Hematopoietic multipotent progenitor cell treated with erythropoietin and hydrocortisone succinate and interleukin-3 and kit ligand, for 4 days (in vitro differentiated cells): ENCODE measurements at places on chromosomes 2 and 18.

DNA sequence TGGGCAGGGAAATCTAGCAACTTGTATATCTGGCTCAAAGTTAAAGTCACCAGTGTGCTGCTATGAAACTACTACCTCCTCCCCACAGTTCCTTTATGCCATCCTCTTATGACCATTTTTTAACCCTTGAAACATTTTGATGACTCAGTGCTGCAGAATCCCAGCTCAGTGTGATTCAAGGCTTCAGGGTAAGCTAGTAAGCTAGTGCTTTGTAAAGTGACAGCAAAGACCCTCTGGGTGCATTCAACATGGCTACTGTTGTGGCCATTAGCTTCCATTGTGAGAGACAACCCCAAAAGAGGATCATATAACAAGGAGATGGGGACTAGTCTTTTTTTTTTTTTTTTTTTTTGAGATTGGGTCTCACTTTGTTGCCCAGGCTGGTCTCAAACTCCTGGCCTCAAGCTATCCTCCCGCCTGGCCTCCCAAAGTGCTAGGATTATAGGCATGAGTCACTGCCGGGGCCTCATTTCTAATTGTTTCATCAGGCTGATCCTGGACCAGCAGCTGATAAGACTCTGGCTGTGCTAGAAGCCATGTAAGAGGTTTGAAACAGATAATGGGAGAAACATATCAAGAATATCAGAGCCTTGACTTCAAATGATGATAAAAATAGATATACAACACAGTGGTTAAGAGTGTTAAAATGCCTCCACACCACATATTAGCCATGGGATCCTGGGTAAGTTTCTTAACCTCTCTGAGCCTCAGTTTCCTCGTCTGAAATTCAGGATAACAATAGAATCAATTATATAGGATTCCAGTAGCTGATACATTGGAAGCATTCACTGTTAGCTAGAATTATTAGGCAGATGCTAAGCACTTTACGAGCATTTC, 65.7 kb upstream of the RTN4 start:
- DNase-seq, result peak; percentile 66

DNA sequence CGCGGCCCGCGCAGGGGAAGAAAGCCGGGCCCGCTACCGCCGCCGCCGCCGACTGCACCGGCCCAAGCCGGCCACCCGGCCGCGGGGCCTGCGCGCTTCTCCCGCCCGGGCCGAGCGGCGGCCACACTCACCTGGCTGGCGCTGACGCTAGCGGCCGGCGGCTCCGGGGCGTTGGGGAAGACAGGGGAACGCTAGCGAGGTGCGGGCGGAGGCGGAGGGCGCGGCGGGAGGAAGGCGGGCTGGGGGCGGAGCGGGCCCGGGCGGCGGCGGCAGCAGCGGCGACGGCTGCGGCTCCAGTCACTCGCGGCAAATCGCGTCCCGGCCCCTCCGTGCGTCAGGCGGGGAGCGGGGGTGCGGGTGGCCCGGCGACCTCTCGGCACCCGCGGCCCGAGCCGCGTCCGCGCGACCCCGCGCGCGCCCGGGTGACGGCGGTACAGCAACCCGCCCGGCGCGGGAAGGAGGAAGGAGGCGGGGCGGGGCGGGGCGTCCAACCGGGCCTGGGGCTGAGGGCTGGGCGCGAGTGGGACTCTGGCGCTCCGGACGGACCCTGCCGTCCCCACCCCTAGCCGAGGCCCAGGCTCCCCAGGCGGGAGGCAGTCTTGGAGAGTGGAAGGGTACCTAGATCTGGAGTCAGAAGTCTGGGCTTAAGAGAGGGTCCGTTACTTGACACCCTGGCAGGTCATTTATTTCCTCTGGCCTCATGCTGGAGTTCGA, at the start of gene SESTD1:
TSS of gene SESTD1 (minus strand) at position 465 of the 714 bp plus-strand sequence. CDS start 72,991 bp downstream, outside the sequence.
- DNase-seq, result peak; percentile 79

- DNase-seq, result peak; percentile 82
These were observed 25.1 kb upstream of the ARHGAP25 start for GRCh38 chr2:68709421-68709911.

DNA sequence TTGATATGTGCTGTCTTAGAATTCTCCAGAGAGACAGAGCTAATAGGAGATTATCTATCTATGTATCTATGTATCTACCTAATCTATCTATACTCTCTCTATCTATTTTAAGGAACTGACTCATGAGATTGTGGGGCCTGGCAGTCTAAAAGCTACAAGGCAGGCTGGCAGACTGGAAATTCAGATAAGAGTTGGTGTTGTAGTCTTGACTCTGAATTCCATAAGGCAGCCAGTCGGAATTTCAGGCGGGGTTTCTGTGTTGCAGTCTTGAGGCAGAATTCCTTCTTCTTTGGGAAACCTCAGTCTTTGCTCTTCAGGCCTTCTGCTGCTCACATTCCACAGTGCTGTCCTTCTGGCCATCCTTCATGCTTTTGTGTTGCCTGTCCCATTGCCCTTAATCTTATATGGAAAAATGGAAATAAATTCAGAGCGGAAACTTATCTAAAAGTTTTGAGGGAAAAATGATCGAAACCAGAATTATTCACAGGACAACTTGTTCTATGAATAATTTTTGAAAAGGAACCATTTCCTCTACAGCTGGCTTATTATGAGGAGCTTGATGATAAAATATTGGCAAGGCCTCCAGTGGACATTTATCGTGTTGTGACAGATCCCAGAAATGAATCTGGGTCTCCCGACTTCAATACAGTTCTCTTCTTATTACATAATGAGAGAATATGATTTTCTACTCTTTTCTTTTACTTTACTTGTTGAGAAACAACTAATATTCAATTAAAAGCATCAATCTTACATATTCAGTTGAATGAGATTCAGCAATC, 10.8 kb downstream of the IL1RL1 start:
- peak; percentile 55 for DNase-seq

- DNase-seq, result peak; percentile 69
These were observed 50.0 kb downstream of the RBBP8 start for GRCh38 chr18:22983175-22983574.
